ENCODE measurements at places on chromosomes 16 and 17. TPM values are rescaled to one million over a fixed set of nuclear protein-coding genes. Genes with fewer than 3 reads are reported as not detected.

The SREBF1 gene
- total RNA-seq: 34.4 TPM

The LRRC46 gene
- total RNA-seq: 1.4 TPM

The CHST6 gene
- 1.9 TPM for total RNA-seq

- no peak for DNase-seq
These were observed 118.2 kb upstream of the KCNJ18 start for GRCh38 chr17:21573961-21574610.

DNA sequence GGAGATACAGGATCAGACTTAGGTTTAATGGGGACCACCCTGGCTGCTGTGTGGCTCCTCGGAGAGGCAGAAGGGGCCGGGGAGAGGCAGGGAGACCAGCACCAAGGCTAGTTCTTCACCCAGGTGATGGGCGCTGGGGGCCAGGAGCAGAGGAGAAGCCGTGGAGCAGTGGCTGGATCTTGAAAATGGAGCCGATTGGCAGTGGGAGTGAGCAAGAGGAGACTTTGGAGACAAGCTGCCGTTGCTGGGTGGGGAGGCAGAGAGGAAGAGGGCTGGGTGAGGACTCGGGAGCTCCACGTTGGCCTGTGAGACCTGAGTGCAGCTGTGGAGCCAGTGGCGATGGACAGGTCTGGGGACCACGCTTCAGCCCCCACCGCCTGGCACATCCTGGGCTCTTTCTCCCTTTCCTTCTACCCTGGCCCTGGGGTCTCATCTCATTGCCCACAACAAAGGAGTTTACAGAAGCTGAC lies 9.0 kb downstream of the RAB11FIP4 start:
- DNase-seq: no peak

DNA sequence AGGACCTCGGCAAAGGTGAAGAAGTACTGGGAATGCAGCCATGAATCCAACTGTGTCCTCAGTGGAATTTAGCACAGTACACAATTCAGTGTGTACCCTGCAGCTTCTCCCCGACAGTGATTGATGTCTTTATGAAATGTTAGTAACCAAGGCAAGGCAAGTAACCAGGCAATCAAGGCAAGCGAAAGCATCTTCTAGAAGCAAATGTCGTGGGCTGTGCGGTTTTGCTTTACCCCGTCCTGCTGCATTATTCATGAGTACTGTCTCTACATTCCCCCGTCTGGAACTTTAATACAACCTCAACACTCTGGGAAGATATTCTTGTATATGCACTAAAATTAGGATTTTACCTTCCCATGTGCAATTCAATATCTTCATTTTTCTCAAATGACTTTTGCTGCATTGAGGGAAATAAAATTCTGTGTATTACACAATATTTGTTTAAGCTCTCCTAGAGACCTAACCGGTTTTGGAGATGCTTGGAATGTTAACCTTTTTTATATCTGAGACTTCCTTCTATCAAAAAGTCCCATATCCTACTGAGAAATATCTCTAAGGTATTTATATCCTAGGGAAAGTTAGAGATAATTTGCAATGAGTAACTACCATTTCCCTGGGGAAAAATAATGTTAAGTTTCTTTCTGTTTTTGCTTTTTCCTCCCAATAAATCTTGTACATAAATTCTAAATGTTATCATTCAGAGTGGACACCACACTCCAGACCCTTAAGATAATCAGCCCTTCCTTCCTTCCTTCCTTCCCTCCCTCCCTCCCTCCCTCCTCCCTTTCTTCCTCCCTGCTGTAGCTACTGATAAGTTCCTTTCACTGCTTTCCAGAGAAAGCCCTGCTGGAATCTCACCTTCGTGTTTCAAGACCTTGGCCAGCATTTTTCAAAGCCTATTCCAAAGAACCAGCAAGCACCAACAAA lies 51.9 kb upstream of the ADORA2B start:
- peak; percentile 49 for DNase-seq

DNA sequence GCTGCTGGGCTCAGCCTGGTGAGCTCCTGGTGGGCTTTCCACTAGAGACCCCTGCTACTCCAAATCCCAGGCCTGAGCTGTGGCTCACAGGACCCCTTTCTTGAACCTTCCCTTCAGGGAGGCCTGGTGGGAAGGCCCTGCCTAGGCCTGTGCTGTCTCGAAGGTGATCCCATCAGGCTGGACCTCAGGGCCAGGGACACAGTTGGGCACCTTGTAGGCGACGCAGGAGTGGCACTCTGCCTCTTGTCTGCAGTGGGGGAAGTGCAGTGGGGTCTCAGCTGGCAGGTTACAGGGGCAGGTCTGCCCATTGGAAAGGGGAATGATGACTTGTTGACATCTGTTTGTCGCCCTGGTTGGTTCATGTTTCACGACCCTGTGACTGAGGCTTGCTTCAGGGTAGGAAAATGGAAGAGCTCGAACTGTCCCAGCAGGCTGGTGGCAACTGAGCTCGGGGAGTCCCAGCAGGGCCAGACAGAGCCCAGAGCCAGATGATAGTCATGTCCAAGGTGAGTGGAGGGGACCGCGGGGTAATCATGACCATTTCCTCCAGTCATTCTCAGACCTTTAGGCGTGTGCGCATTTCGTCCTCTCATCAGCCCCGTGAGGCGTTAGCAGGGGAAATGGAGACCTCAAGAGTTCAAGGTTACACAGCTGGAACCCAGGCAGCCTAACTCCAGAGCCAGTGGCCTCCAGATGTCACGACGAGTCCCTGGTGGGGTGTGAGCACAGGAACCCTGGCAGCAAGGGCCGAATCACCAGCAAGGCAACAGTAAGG lies 11.3 kb downstream of the CMIP start:
- no peak for DNase-seq

DNA sequence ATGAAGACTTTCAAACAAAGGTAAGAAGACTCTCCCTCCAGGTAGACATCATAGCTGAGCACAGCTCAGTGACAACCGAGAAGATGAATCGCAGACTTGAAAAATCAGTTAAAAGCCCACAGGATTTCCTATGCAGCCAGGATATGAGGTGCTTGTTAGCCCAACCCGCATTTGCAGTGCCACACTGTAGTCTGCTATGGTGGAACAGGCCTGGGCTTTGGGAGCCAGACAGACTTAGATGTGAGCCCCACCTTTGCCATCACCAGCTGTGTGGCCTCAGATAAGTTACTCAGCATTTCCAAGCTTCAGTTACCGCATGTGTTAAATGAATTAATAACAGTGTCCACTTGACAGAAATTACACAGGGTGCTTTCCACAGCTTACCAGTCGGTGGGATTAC lies 204.4 kb upstream of the HS3ST3A1 start:
- DNase-seq: no peak

- peak; percentile 66 for DNase-seq
These were observed 1.7 kb upstream of the KPNA2 start for GRCh38 chr17:68033636-68034451.

DNA sequence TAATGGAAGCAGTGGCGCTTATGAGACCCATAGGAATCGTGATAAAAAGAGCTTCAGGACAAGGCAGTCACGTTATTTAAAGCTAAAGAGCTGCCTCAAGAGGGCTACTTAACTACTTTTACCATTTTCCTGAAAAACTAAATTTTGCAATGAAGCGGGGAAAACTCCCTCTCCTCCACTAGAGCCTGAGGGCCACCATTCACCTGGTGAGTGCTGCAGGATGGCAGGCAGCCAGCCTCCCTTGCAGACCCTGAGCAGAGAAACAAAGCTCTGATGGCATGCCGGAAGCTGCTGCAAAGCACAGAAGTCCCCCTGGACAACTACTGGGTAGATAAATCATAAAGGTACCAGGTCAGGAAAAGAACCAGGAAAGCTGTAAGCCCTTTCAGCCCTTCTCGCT lies 8.4 kb downstream of the AKTIP start:
- no peak for DNase-seq

- no peak for DNase-seq
These were observed 93.2 kb upstream of the ZNF469 start for GRCh38 chr16:88289561-88289960.

GRCh38 chr16:49834531-49835151 lies 21.3 kb downstream of the ZNF423 start:
- DNase-seq: no peak

- DNase-seq: peak; percentile 29
These were observed 69.5 kb downstream of the HLF start for GRCh38 chr17:55334285-55334684.

Measured in LHCN-M2 (cell line).